ENCODE measurements at places on chromosomes 7 and 10. TPM values are rescaled to one million over a fixed set of nuclear protein-coding genes. Genes with fewer than 3 reads are reported as not detected.

DNA sequence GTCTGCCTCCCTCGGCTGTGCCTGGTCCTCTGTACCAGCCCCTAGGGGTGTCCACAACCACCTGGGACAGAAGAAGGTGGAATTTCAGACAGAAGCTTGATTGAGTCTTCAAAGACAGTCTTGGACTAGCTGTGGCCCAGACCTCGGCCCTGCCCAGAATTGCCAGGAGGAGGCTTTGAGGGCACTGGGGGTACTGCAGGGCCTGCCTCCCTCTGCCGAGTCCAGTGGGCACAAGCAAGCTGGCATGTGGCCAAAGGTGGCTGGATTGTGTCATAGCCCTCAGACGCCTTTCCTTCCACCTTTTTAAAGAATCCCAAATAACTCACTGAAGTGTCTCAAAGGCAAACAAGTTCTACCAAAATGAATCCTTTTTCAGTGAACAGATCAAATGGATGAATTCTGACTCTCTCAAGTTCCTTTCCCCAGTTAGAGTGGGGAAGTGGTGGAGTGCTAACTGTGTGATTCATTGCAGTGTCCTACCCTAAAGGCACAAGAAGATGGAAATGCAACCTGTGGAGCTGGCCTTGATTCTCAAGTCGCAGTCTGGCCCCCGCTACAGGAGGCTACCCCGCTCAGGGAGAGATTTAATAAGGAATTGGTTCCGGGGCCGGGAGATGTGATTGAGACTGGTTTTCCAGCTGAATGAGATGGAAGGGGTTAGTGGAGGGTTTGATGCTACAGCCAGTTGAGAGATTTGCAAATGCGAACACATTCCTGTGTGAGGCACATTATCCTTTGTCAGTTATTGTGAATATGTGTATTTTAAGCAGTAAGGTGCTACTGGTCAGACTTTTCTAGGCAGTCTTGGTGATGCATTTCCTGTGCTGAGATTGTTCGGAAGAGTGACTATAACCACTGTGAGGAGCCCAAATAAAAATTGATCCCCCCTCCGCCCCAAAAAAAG, 28.8 kb upstream of the SLC26A4 start:
- no peak for DNase-seq

The HSPA12A gene
- total RNA-seq = not detected

The PRLHR gene
- not detected for total RNA-seq

GRCh38 chr7:103569621-103570305, 123.8 kb upstream of the SLC26A5 start:
- no peak for DNase-seq

The CUZD1 gene
- total RNA-seq = 5.2 TPM

The FOXP2 gene
- not detected for total RNA-seq

- DNase-seq = no peak
Measured at GRCh38 chr10:129042776-129043595, 424.1 kb upstream of the MGMT start.

- DNase-seq = no peak
Measured at GRCh38 chr7:29243910-29244655, 49.5 kb downstream of the CHN2 start.

- DNase-seq = no peak
Measured at GRCh38 chr10:49679480-49679893, at the start of gene C10orf53. Gene C10orf53 (plus strand): TSS chr10:49679651. CDS start chr10:49679698, 47 bp downstream.

The CDCA7L gene
- 47.0 TPM for total RNA-seq

- DNase-seq = no peak
Measured at GRCh38 chr7:47362984-47363383, 218.9 kb downstream of the TNS3 start.

The NPY4R gene
- not detected for total RNA-seq

The MMD2 gene
- not detected for total RNA-seq

DNA sequence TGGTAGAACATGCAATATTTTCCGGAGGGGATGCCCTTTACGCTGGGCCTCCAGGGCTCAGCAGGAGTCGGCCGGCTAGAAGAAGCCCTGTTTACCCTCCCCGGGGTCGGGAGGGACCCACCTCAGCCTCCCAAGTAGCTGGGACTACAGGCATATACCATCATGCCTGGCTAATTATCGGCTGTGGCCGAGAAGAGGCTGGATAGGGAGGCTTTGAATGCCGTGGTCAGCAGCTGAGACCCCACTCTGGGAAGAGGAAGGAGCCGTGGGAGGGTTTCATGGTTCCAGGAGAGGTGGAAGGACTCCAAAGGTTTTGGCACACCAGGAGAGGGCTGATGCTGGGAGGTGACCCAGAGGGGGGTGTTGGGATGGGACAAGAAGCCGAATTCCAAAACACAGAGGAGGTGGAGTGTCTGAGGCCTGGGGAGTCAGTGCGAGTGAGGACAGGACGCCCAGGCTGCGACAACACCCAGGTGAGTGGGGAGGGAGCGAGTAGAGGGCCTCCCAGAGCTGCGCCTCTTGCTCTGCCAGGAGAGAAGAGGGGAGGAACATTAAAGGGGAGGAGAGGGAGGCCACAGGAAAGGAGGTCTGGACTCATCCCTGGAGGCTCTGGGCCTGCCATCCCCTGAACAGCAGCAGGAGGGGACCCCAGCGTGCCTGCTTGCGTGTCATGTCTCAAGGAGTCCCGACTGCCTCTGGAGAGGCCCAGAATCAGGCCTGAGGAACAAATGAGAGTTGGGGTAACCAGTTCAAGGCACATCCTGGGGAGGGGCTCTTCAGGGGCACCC, 19.6 kb downstream of the GRID2IP start:
- DNase-seq = no peak

The KCP gene
- total RNA-seq = 0.16 TPM

Measured in naive thymus-derived CD4-positive, alpha-beta T cell (primary cell).